GM20000 (cell line): ENCODE measurements at places on chromosomes 1 and 21.

- DNase-seq: no peak
These were observed 186.8 kb downstream of the SMYD3 start for GRCh38 chr1:246320286-246320685.

GRCh38 chr1:62299426-62300200 is 19.6 kb downstream of the KANK4 start:
- DNase-seq: no peak

DNA sequence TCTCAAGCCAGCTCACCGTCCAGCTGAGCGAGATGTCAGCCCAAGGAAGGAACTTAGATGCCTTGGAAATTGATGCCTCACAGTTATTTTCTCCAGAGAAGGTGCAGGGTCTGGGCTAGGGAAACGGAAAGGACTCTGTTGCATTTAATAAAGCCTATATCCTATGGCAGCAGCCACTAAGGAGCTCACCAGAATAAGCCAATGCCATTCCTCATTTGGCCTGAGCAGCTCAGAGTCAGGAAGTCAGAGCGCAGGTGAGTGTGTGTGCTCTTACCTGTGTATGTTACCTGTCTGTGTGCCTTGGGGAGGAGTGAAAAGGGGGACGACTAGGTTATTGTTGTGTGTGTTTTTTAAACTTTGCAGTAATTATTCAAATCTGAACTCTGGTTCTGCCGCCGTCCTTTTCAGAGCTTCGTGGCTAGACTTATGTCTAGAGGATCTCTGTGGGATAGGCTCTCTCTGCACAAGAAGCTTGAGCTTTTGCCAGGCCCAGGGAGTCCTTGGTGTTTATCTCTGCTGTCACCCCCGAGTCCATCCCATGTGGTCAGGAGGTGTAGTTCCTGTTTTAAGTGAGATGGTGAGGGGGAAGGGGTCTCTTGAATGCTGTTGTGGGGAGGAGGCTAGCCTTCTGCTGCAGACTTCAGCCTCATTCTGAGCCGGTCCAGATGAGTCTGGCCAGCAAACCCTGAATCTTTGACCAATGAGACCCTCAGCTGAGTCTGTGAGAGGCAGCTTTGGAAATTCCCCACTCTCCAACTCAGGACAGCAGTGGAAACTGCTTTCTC is 2.4 kb downstream of the TMCC2 start:
- no peak for DNase-seq

- no peak for DNase-seq
These were observed 49.5 kb downstream of the CHML start for GRCh38 chr1:241590719-241591118.

DNA sequence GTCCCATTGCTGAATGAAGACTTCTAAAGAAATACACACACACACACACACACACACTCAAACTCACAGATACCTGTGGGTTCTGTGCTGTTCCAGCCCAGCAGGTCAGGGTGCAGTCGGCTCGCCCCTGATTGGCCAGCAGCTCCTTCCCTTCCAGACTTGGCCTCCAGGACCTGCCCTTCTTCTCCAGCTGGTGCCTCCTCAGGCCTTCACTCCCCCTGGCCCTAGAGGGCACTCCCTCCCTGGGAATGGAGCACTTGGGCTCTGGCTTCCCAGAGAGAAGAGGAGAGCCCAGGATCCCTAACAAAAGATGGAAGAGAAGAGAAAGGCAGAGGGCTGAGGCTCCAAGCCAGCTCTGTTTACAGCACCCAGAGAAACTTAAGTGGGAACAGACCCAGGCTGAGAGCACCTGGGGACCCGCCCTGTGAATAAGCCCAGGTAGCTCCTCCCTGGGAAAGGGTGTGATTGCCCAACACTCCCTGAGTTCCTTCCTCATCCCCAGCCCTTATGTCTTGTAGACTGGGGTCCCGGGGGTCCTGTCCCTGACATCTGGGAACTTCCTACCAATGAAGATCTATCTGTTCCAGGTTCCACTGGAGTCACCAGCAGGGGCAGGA is at the start of gene PGLYRP3:
PGLYRP3 (minus strand) TSS at position 383 of the 617 bp plus-strand sequence. CDS start 2,287 bp downstream, outside the sequence.
- DNase-seq: no peak

GRCh38 chr1:150560011-150560438 is 10.8 kb downstream of the ADAMTSL4 start:
- peak; percentile 89 for DNase-seq
